ENCODE measurements at places on chromosomes 12 and 14.

DNA sequence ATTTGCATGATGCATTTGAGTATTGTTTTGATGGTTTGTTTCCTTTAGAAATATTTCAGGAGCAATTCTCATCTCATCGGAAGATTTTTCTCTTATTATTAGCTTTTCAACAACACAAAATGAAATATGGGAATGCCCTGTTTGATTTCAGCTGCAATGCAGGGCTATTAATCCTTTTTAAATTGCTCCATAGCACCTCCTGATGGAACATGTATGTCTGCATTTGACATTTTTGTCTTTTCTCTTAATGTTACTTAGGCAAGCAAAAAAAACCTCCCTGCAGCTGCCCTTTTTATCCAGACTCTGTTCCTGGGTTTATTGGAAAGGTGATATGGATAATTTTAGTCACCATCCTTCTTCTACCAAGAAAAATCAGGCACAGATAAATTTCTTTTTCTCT, 895.8 kb downstream of the RPS29 start:
- no peak for DNase-seq

DNA sequence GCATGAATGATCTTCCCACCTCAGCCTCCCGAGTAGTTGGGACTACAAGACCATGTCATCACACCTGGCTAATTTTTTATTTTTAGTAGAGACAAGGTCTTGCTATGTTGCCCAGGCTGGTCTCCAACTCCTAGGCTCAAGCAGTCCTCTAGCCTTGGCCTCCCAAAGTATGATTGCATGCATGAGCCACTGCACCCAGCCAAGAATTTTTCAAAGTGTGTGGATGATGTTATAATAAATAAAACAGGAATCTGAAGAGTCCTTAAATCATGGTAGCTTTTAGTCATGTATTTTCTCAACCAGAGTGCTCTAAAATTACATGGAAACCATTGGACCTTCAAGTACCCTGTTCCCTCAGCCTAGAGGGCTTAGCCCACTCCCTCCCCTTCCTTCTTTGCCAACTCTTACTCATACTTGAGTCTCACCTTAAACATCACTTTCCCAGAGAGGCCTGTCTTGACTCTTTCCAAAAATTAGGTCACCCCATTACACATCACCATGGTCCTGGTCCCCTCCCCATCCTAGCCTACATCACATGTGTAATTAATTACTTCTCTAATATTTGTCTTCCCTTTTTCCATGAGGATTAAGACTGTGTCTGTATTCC, 52.2 kb upstream of the BICDL1 start:
- no peak for DNase-seq

- no peak for DNase-seq
Observed at GRCh38 chr14:101473045-101473729, 88.1 kb upstream of the DIO3 start.

- DNase-seq = no peak
Observed at GRCh38 chr12:130956009-130956408, 2.3 kb downstream of the ADGRD1 start.

DNA sequence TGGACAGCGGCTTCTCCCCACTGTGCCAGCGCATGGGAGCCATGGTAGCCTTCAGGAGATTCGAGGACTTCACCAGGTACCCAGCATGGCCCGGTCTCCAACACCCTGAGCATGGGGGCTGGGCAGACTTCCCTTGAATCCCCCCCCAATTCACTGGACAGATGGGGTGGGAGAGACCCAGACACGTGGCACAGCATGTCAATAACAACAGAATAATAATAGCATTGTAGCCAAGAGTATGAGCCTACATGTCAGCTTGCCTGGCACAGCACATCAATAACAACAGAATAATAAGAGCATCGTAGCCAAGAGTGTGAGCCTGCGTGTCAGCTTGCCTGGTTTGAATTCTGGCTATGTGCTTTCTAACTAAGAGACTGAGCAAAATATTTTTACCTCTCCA, 76.4 kb downstream of the FOXN4 start:
- no peak for DNase-seq

GRCh38 chr12:92992041-92992440, 62.9 kb upstream of the EEA1 start:
- no peak for DNase-seq

DNA sequence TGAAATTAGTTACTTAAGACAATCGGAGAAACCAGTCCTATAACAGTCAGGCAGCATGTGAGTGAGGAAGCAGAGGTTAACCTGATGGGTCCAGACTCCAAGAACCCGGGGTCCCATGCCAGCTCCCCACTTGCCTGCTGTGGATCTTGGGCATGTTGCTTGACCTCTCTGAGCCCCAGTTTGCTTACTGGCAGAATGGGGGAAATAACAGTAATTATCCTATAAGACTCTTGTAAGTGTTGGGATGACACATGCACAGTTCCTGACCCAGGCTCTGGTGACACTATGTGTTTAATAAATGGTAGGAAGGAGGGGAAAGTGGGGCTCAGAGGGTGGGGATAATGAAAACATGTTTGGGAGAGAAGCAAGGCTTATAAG, 56.8 kb downstream of the RPH3A start:
- no peak for DNase-seq

GRCh38 chr12:28409892-28410291, 219.6 kb downstream of the CCDC91 start:
- no peak for DNase-seq

GRCh38 chr14:101007004-101007614, 103.6 kb upstream of the RTL1 start:
- no peak for DNase-seq

DNA sequence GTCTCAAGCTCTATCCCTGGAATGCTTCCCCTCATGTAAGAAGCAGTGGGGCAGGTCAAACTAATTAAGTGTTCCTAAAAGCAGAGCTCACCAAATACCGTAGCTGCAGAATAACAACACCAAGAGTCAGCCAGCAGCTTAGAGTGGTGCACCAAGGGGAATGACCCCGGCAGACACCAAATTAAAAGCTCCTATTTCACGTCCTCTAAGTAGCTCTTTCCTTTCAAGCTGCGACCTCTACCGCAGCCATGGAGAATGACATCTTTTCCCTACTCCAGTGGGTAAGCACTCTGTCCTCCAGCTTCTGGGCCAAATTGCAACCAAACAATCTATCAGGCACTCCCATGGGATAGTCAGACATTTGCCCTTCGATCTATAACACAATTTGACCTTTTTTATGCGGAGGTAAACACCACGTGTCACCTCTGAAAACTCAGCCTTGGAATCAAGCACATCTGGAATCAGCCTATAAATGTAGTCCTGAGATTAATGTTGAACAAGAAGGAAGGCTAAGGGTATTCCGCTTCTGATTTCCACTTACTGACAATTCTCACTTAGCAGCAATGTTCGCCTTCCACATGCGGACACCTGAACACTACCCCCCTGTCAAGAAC, 67.6 kb upstream of the CDKN3 start:
- no peak for DNase-seq

DNA sequence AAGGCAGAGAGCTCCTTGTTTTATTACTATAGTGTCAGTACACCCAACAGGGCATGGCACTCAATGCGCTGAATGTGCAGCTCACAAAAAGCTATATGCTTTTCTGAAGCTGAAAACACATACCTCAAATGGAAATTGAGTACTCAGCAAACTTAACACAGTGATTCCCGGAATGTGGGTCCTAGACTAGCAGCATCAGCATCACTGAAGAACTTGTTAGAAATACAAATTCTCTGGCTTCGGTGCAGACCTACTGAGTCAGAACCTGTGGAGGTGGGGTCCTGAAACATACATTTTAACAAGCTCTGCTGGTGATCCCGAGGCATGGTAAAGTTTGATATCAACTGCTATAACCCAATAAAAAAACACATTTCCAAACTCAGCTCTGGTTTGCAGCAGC, 14.9 kb downstream of the RERG start:
- no peak for DNase-seq

- DNase-seq = no peak
Observed at GRCh38 chr12:43835264-43835655, 621 bp upstream of the TMEM117 start.

DNA sequence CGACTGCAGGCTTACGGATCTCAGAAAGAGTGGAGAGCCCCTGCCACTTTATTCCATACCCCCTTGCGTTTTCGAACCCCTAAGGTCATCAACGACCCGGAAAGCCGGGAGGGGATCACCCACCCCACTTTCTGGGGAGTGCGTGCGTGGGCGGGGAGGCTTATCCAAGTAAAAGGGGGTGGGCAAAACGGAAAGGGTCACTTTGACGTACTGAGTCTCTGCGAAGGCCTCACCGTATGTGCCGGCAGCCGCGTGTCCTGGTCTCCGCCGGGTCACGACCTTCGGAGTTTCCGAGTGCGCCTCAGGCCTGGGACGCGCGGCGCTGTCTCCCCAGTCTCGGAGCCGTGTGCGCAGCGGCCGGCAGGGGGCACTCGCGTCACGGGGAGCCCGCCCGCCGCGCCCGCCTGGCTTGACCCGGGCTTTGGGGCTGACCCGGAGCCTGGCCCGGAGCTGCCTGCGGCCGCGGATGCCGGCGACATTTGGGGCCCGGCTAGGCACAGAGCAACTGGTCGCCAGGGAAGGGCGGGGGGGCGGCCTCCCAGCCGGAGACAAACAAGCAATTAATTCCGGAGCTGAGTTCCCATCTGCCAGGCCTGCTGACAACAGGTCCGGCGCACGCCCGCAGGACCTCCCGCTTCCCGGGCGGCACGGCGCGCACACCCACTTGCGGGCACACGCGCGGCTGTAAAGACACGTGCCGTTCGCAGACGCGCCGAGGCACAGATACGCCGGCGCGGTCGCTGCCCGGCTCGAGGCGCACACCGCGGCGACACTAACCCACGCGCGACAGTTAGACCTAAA, 890 bp upstream of the KIF26A start:
- peak; percentile 68 for DNase-seq

- DNase-seq = no peak
Observed at GRCh38 chr12:123671876-123672275, 963 bp downstream of the TCTN2 start.

DNA sequence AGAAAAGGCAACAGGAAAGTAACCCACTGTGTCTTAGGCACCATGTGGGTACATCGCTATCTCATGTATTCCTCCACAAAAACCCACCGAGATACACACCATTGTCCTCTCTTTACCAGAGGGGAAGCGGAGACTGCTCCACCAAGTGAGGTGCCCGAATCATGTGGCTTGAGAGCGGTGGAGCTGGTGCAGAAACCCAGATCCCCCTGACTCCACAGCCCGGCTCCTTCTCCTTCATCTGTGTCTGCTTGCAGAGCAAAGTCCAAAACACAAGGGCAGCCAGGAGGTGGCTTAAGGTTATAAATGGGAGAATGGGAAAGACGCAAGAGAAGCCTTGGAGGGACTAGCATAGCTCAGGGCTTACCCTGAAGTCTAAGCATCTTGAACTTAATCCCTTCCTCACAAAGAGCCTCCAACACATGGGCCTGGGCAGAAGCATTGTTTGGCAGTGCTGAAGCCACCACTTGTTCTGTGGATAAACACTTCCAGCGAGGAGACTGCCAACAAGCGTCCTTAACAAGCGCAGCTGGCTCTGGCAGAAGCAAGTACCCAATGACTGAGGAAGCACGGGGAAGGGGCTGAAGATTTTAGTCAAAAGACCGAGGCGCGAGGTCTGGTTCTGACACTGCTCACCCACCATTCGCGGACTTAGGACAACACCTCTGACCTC, 83.0 kb downstream of the TTC7B start:
- no peak for DNase-seq

- no peak for DNase-seq
Observed at GRCh38 chr12:32302218-32303173, 96.9 kb upstream of the FGD4 start.

DNA sequence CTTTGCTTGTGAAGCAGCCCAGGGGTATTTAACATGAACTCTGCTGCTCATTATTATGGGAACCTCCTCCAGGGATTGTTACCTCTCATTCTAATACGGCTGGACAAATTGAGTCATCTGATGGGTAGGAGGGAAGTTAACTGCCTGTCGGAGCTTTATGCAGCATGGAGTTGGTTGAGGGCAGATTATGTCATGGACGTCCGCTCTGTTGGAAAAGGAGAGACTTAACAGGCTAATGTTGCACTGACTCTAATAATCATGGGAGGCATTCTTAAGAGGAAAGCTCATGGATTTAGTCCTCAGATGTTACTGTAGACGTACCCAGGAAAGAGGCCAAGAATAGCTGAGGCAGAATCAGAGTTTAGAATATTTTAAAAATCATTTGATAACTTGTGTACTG, 9.9 kb downstream of the POP5 start:
- DNase-seq = no peak

GRCh38 chr12:125149160-125150108, 84.2 kb downstream of the AACS start:
- DNase-seq = no peak

GRCh38 chr12:27696864-27697564, 767 bp downstream of the REP15 start:
- DNase-seq = no peak

DNA sequence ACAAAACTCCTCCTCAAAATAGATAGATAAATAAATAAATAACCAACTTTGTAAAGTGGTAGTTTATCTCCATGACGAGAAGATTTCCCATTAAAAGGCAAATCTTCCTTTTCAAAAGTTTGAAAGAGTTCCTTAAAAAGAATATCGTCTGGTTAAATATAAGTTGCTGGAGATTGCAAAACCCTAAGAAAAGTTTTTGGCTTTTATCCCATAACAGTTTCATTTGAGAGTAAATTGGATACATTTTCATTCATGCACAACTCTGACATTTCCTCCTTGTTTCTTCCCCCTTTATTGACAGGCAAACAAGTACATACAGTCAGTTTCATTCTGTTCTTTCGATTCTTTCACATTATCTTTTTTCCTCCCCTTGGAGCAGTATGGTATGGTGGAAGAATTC, 45.4 kb upstream of the BTG1 start:
- DNase-seq = no peak

GRCh38 chr14:61238611-61239245, 42.4 kb downstream of the TMEM30B start:
- DNase-seq = no peak

DNA sequence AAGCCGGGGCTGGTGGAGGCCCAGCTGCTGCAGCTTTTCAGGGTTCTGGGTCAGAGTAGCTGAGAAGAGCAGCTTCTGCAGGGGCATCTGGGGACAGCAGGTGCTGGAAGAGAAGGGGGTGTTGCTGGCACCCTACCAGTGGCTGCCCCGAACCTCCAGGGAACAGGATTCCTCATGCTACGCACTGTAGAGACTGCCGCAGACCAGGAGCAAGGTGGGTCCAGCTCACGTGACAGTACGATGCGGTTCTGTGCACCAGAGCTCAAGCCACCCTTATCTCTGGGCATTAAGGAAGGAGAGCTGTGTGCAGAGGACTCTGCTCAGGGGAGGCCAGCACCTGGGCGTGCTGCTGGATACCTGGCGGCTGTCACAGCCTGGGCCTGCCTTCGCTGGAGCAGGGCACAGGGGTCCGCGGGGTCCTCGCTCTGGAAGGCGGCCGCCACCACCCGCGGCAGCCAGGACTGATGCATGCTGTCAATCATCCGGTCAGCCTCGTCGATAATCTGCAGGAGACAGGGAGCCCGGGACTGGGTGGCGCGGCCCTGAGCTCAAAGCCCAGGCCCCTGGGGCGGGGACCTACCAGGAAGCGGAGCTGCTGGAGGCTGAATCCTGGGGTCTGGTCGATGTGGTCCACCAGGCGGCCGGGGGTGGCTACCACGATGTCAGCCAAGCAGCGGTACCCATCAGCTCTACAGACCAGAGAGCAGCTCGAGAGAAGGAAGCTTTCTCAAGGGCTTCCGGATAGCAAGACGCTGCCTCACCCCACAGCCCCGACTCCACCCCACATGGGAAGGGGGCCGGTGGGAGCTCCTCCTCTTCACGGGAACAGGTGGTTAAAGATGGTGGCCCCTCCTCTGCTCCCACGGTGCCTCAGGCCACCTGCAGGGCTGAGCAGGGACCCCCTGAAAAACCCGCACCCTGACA, 2.9 kb downstream of the DDX51 start:
- DNase-seq = no peak

GRCh38 chr12:18975933-18976332, 153.6 kb upstream of the PLEKHA5 start:
- DNase-seq = no peak
